ENCODE measurements at places on chromosomes 12 and 14.

GRCh38 chr14:106343626-106344025, 817.2 kb downstream of the TMEM121 start:
- no peak for DNase-seq

GRCh38 chr12:27303139-27304111, 29.2 kb upstream of the BMAL2 start:
- DNase-seq, result no peak

GRCh38 chr12:105324704-105325103, 5.8 kb upstream of the C12orf75 start:
- no peak for DNase-seq

GRCh38 chr14:74425525-74426201, 347 bp downstream of the SYNDIG1L start:
- peak; percentile 70 for DNase-seq

- DNase-seq, result no peak
Measured at GRCh38 chr12:45464699-45465098, 248.8 kb downstream of the ANO6 start.

DNA sequence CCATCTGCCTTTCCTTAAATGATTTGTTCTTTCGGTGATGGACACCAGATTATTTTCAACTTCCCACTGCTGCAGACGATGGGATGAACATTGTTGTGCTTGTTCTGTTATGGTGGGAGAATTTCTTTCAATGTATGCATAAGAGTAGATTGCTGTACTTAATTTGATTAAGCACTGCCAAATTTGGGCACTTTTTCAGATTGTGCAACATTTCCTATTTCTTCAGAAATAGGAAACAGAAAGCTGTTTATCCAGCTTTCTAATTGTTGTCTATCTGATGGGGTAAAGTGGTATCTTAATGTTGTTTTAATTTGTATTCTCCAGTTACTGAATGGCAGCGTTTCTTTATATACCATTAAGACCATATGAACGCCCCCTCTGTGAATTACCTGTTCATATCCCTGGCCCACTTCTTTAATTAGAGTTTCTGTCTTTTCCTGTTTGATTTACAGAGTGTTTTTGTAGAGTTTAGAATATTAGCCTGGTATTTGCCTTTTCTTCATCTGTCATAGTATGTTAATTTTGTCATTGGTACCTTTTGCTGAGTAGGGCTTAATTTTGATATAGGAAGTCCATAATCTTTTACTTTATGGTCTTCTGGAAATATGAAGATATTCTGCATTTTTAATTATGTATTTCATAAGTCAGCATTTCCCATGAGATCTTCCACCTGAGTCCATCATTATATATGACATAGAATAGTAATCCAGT, 59.6 kb downstream of the DIP2B start:
- no peak for DNase-seq

DNA sequence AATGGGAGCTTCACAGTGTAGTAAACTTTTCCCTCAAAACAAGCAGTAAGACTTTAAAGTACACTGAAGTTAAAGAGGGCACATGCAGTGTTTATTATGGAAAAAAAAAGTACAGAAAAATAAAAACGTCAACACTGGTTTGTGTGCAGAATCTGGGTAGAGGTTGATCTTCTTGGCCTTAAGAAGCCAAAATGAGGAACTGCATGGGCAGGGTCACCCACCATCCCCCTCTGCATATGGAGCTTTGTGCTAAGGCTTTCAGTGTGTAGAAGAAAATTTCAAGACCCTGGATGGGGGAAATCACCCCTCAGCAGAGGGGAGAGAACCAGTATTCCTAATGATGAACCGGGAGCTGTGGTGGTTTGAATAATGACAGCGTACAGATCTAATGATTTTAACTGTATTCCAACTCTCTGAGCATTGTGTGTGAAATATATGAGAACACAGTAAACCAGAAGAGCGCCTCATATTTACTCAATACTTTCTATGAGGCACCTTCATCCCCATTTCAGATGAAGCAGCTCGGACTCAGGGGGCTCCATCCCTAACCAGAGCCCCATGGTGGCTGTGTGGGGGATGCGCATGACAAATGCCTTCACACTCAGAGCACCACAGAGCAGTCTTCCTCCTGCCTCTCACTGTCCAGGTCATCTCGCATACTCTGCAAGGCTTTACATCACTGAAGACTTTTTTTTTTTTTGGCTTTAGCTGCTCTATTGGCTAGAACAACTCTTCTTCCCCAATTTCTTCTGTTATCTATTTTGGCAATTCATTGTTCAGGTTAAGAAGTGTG, 33.4 kb downstream of the ACADS start:
- DNase-seq, result no peak

DNA sequence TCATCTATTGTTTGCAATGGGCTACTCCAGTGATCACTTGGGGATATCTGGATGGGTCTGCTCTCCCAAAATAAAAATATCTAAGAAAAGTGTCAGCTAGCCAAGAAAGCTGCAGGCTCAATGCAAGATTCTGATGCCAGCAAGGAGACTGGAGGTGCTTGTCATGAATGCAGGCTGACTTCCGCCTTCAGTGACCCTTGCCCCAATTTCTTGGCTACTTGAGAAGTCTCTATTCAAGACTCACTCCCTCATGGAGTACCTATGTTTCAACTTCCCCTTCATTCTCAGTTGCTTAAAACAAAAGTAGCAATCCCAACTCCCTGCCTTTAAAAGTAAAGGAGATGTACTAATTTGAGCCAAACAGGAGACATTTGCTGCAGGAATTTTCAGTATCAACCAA, 123.9 kb downstream of the GPR65 start:
- no peak for DNase-seq

GRCh38 chr12:14239935-14240872, 125.3 kb upstream of the ATF7IP start:
- DNase-seq, result peak; percentile 86

DNA sequence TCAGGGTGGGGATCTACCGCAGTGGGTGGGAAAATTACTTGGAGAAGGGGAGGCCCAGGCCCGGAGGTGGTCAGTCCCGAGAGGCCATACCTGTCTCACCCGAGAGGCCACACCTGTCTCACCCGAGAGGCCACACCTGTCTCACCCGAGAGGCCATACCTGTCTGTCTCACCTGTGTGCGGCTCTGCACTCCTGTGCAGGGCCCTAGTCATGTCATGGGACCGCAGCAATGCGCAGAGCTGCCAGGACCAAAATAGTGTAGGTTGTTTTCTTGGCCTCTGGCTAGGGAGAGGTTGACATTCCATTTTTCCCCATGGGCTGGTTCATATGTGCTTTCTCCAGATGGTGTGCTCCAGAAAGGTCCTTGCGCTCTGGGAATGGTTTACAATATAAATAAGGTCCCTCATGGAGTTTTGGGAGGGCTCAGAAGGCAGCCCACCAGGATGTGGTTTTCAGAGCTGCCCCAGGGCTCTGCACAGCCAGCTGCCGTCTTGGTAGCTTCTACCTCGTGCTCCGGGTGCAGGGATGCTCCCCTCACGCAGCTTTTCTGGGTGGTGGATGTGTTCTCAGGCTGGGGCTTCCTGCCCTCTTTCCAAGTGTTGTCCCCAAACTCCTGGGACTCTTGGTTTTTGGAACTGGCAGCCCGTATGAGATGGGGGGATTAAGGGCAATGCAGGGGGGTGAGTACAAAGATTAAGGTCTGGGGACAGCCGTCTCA, 58.2 kb downstream of the CACNA1C start:
- DNase-seq, result no peak

- DNase-seq, result no peak
Measured at GRCh38 chr12:93972411-93973208, 175.8 kb upstream of the PLXNC1 start.

- DNase-seq, result no peak
Measured at GRCh38 chr12:96295532-96296160, 101.5 kb downstream of the ELK3 start.

- no peak for DNase-seq
Measured at GRCh38 chr12:116713527-116713926, 24.3 kb downstream of the SPRING1 start.

DNA sequence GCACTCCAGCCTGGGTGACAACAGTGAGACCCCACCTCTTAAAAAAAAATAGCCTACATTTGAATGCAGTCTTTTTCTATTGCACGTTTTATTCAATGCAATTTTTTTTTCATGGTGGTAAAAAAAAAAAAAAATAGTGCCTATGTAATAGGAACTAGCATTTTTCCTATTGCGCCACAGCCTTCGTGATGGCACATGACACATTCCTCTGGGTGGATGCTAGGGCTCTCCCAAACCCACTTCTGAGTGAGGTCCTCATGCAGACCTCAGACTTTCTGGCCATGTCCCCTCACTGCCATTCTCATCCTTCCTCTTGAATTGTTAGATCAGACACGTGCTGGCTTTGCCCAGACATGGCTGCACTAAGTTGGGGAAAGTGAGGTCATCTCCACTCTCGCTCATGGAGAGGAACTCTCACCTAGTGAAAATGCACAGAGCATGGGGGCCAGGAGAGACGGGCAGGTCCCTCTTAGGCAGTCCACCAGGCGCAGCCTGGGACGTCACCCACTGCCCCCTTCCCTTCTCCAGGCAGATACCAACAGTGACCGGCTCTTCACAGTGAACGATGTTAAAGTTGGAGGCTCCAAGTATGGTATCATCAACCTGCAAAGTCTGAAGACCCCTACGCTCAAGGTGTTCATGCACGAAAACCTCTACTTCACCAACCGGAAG, 19.2 kb downstream of the DCAF4 start:
- no peak for DNase-seq

DNA sequence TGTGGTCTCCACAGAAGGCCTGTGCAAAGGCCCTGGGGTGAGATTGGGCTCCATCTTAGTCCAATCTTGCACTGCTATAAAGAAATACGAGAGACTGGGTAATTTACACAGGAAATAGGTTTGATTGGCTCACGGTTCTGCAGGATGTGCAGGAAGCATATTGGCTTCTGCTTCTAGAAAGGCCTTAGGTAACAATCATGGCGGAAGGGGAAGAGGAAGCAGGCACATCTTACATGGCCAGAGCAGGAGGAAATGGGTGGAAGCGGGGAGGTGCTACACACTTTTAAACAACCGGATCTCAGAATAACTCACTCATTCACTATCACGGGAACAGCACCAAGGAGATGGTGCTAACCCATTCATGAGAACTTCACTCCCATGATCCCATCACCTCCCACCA, 55.4 kb downstream of the FAR2 start:
- no peak for DNase-seq

GRCh38 chr12:583251-583869, 79.9 kb downstream of the NINJ2 start:
- DNase-seq, result no peak

DNA sequence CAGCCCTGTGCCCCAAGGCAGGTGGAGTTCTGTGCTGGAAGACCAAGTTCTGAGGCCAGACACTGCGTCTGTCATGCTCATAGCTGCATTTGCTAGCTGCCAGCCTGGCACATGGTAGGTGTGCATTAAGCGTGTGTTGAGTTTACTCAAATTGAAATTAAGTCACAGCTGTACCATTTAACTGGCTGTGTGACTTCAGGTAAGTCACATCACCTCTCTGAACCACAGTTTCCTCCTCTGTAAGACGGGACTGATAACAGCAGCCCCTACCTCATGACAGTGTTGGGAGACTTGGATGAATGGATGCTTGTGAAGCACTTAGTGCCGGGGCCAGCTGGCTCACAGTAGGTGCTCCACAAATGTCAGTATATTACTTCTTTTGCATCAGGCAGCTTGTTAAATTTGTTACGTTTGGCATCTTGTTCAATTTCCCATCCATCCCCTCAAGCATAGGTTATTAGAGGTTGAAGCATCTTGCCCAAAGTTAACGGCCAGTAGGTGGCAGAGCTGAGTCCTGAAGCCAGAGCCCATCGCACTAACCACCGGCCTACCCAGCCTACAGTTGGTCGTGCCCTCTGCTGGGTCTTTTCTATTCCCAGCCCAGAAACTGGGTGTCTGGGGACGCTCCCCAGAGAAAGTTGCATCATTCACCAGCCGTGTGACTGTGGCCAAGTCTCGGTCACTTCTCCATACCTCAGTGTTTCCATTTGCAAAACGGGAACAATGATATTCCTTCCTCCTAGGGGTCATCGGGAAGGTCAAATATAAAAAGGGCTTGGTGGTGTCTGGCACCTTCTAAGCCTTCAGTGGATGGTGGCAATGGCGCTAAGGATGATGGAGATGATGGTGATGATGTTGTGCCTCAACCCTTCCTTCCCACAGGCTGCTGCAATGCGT, 4.5 kb downstream of the DAO start:
- DNase-seq, result peak; percentile 76

GRCh38 chr12:18979401-18980126, 150.0 kb upstream of the PLEKHA5 start:
- no peak for DNase-seq

DNA sequence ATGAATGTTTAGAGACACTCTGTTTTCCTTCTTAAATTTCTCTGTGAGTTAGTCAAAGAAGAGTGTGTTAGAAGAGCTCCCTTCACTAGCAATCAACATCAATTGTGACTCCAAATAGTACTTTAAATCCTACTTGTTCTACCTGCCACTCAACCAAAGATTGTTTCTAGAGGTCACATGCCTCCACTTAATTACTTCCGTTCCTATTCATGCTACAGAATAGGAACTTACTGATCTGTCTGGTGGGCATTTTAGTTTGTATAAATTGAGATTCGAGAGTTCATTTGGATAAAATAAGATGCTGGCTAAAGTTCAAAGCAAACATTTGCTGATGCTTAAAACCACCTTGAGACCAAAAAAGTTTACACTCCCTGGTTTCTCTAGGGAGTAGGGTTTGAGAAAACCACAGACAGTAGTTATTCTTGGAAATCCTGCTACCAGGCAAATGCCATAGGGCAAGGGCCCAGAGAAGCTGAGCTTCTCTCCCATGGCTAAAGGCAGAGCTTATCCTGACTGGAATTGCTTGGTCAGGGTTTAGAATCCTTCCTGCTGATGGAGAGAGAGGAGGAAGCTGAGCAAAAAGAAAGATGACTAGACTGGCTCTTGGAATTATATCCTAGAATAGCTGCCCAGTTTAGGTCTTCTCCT, 389.6 kb upstream of the ATP2B1 start:
- peak; percentile 15 for DNase-seq

- DNase-seq, result no peak
Measured at GRCh38 chr12:79057540-79057939, 193.0 kb downstream of the SYT1 start.

GRCh38 chr14:81519200-81520011, 14.2 kb downstream of the SEL1L start:
- peak; percentile 37 for DNase-seq

- no peak for DNase-seq
Measured at GRCh38 chr12:65596514-65597091, 227.7 kb upstream of the HMGA2 start.

DNA sequence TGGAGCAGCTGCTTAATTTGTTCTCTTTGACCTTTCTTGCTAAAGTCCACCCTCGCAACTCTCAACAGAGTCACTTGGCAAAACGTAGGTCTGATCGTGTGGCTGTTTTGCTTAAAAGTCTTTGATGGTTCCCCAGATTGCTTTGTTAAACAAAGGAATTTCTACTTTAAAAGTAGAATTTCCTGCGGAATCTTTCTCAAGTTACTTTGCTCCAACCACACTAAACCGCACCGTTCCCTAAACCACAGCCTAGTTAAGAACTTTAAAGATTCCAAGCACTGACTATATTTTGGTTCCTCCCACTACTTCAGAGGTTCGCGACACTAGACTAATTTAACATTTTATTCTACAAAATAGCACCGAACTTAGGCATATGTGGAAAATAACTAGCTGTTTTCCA, 114.8 kb upstream of the FGD4 start:
- DNase-seq, result no peak

- DNase-seq, result no peak
Measured at GRCh38 chr14:100692859-100693558, 33.7 kb upstream of the DLK1 start.

GRCh38 chr14:53470351-53471043, 317.4 kb upstream of the DDHD1 start:
- DNase-seq, result no peak
